ENCODE measurements at places on chromosomes 1 and 21.

- no peak for DNase-seq
Measured at GRCh38 chr1:15004396-15004795, 149.2 kb upstream of the TMEM51 start.

GRCh38 chr1:113760102-113761080 is 1.1 kb upstream of the PHTF1 start:
- no peak for DNase-seq

GRCh38 chr1:115035652-115036051 is 6.0 kb downstream of the TSHB start:
- DNase-seq: no peak

DNA sequence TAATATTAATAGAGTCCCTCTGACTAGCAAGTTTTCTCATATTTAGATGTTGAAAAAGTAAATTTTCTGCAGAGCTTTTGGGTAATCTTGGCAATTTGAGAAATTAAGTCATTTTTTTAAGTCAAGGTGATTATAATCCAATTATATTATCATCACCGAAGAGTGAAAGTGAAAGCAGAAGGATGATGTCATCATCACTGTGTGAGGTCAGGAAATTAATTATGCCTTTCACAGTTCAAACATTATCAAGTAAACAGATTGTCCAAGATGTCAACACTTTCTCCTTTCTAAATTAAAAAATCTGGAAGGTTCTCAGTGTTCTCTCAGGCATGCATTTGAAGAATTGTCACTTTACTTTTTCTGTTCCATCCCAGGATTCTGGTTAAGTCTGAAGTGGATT is 296.0 kb downstream of the TBX15 start:
- no peak for DNase-seq

DNA sequence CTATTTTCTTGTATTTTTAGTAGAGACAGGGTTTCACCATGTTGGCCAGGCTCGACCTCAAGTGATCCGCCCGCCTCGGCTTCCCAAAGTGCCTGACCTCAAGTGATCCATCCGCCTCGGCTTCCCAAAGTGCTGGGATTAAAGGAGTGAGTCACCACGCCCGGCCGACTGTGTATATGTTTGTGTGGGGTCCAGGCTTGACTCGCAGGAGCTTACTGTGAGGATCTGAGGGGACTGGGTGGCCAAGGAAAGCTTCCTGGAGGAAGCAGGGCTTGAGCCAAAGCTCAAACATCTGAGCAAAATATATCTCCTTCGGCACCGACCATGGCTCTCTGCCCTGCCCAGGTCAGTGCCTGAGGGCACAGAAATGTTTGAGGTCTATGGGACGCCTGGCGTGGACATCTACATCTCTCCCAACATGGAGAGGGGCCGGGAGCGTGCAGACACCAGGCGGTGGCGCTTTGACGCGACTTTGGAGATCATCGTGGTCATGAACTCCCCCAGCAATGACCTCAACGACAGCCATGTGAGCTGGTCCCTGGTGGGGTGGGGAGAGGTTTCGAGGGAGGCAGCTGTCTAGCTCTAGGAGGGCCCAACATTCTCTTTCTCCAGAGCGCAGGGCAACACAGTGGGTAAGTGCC is 10.5 kb downstream of the PADI3 start:
- no peak for DNase-seq

- DNase-seq: no peak
Measured at GRCh38 chr1:67652800-67653199, 32.2 kb upstream of the GADD45A start.

DNA sequence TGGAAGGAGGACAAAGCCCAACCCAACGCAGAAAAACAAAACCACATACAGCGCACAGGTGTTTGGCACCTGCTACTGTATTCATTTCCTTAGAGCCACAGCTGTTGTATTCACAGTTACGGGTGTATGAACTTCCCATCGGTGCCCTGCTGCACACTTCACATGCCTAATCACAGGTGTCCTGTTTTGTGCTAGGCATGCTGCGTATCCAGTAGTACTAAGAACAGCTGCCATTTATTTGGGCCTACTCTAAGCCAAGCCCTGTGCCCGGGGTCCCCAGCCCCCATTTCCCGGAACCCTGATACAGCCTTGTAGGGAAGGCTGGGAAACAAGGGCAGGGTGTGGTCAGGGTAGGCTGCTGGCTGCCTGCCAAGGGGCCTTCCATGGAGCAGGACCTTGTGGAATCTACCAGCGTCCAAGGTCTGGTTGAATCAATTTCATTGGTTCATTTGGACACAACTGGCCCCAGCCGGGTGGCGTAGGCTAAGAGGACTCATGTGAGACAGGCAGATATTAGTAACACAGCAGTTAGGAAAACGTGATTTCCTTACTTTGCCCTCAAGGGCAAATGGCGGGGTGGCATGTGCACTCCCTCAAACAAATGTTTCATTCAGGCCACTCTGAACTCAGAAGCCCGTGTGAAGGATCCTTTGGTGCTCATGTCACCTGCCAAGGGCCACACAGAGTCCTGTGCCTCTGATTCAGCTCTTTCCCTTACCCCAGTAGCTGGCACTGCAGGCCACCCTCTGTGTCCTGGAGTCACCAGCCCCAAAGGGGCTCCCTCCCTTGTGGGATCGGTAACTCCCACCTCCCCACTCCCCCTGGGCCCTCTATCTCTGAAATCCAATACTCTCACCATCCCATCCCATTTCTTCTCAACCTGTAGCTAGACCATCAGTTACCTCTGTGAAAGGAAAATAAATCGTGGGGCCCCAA is 986 bp upstream of the RNF186 start:
- DNase-seq: no peak

DNA sequence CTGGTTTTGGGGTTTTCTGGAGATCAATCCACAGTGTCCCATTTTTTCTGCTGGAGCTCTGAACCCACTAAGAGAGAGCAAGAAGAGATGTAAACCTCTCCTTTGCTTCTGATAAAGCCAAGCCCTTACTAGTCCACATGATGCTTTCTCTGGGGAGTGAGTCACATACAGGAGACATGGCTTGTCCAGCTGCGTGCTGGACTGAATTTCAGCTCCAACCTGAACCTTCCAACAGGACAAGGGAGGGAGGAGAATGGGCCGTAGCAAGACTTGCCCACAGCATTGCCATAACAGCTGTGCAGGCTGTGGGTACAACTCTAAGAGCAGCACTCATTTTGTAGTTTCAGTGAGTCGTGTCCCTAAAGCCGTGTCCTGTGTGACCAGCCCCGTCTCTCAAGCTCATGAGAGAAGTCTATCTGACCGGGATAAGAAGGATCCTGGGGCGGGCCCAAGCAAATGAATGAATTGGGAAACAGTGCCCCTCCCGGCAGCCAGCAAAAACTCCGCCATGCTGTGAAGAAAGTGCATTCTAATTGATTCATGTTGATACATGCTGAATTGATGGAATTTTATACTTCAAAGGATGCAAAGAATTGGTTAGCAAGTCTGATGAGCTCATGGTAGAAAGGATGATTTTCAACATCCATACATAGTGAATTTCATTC is 195.2 kb downstream of the GABPA start:
- no peak for DNase-seq

- DNase-seq: no peak
Measured at GRCh38 chr1:201180901-201181300, 9.7 kb upstream of the IGFN1 start.

GRCh38 chr1:170586321-170587252 is 54.6 kb downstream of the GORAB start:
- no peak for DNase-seq

GRCh38 chr1:248417854-248418253 is 15.0 kb downstream of the OR2T1 start:
- DNase-seq: no peak

DNA sequence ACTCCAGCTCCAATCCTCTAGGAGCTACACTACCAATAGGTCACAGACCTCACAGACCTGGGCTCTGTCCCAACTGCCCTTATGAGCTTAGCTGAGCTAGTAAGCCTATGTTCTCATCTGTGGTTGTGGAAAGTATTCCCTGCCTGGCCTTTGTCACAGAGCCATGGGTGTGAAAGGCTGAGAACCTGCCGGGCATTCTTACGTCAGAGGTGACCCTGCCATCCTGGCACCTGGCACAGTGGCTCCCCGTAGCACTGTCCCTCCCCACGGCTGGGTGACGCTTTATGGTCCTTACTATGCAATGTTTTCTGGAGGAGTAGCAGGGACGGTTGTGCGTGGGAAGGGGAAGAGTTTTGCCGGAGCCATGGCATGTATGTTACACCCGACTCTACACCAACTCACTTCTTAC is 3.5 kb downstream of the TNFRSF1B start:
- DNase-seq: no peak

DNA sequence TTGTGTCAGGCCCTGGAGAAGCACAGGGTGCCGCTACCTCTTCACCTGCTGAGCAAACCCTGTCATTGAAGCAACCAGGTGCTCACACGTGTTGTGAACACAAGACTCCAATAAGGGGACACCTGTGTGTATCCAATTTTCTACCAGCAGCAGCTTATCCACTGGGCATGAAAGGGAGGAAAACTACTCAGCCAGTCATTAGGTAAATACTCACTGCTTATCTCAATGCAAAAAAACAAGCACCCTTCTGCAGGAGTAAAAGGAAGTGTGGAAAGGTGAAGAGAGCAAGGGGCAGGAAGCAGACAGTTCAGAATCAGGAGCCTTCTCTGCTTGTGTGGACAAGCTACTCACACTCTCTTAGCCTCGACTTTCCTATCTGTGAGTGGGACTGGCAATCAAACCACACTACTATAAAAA is 148.9 kb downstream of the ETS2 start:
- no peak for DNase-seq

DNA sequence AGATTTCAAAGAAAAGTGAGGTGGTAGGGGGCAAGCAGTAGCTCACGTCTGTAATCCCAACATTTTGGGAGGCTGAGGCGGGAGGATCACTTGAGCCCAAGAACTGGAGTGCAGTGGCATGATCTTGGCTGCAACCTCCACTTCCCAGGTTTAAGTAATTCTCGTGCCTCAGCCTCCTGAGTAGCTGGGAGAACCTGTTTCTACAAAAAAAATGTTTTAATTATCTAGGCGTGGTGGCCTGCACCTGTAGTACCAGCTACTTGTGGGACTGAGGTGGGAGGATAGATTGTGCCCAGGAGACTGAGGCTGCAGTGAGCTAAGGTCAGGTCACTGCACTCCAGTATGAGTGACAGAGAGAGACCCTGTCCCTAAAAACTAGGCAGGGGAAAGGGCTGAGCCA is 2.6 kb upstream of the TSPAN1 start:
- DNase-seq: no peak
